ENCODE measurements at places on chromosomes 2 and 18. TPM values are rescaled to one million over a fixed set of nuclear protein-coding genes. Genes with fewer than 3 reads are reported as not detected.
A peak's percentile ranks its signal among the peaks of the same experiment; 100 is the strongest.

GRCh38 chr2:213007290-213007838 lies 144.0 kb downstream of the IKZF2 start:
- H3K27ac ChIP-seq = no peak overlapping the region
- no peaks in the 10 kb centered on the region for H3K4me1 ChIP-seq
- H3K36me3 ChIP-seq = no peaks in the 10 kb centered on the region
- H3K4me3 ChIP-seq = no peak overlapping the region
- no peak for DNase-seq

GRCh38 chr2:159907909-159908308 lies 109.9 kb upstream of the CD302 start:
- no peaks in the 10 kb centered on the region for H3K27me3 ChIP-seq
- H3K4me1 ChIP-seq = peaks cover 19% of the 10 kb centered on the region
- no peak for DNase-seq
- H3K4me3 ChIP-seq = no peak overlapping the region
- H3K27ac ChIP-seq = peak overlapping the region; percentile 87
- H3K36me3 ChIP-seq = no peaks in the 10 kb centered on the region

GRCh38 chr2:26892133-26892532 lies 44.2 kb downstream of the DPYSL5 start:
- H3K27me3 ChIP-seq = no peaks in the 10 kb centered on the region
- peak; percentile 1 for DNase-seq
- no peaks in the 10 kb centered on the region for H3K36me3 ChIP-seq
- H3K4me1 ChIP-seq = no peaks in the 10 kb centered on the region

DNA sequence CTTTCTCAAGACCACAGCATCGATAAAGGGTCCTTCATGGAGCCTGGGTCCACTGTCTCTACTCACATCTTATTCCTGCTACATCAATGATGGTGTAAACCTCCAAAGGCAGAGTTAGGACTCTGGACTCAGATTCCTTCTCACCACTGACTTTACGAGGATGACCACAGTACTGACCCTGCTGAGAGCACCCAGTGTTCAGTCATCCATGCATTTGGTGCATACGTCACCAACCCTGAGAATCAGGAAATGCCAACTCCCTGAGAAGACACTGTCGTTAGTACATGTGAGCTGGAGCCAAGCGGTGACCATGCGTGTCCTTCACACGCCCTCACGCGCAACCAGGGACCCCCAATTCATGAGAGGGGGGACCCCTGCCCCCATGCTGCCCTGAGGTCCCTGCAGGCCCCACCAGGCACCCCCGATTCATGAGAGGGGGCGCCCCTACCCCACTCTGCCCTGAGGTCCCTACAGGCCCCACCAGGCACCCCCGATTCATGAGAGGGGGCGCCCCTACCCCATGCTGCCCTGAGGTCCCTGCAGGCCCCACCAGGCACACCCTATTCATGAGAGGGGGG lies 178.4 kb upstream of the TPO start:
- H3K27ac ChIP-seq = no peak overlapping the region
- no peaks in the 10 kb centered on the region for H3K36me3 ChIP-seq
- no peak overlapping the region for H3K4me3 ChIP-seq

- H3K4me3 ChIP-seq = no peak overlapping the region
- H3K4me1 ChIP-seq = peaks cover 15% of the 10 kb centered on the region
- DNase-seq = peak; percentile 66
- H3K27me3 ChIP-seq = no peaks in the 10 kb centered on the region
These were observed 165.2 kb upstream of the KLF7 start for GRCh38 chr2:207330912-207331311.

Gene ZNF521
- 11.1 TPM for polyA plus RNA-seq

Gene ACTR2
- polyA plus RNA-seq = 75.6 TPM

DNA sequence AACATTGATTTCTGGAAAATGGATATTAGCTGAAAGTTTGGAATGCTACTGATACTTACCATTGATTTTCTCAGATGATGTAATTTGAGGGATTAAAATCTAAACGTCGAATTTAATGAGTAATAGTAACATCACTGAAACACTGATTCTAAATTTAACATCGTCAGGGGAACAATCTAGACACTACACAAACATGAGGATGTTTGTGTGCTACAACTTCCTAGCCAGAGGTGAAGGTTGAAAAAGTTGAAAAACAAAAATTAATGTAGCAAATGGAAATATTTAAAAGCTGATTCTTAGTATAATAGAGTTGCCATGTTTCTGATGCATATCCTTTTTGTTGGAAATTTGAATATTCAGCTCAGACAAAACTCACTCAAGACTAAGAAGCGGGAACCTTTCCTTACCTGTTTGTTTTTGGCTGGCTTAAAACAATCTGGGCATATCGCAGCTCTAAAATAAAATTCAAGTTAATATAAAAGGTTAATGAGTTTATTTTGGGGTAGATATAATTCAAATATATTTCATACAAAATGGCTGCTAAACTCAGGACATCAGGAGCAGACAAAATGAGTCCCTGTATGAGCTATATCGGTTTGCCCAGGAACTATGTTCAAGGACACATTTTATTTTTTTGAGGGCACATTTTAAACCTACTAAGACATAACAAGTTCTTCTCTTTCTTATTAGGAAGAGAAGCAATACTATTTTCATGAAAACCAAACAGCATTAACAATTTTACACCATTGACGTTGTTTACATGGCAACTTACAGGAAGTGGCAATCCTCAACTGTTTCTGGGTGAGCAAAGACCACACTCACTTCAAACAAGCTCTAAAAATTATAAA lies 52.6 kb upstream of the PEX13 start:
- no peak for DNase-seq
- no peaks in the 10 kb centered on the region for H3K4me1 ChIP-seq
- H3K27ac ChIP-seq = no peak overlapping the region

Gene CARF
- 5.1 TPM for polyA plus RNA-seq
